Upper lobe of right lung (tissue), 1 donor: ENCODE measurements at places on chromosomes 4 and X. TPM values are rescaled to one million over a fixed set of nuclear protein-coding genes. Genes with fewer than 3 reads are reported as not detected.

GRCh38 chr4:150722908-150723362 is 141.0 kb downstream of the MAB21L2 start:
- H3K4me3 ChIP-seq = no peak overlapping the region
- peaks cover 9% of the 10 kb centered on the region for H3K4me1 ChIP-seq
- H3K27ac ChIP-seq = no peak overlapping the region

DNA sequence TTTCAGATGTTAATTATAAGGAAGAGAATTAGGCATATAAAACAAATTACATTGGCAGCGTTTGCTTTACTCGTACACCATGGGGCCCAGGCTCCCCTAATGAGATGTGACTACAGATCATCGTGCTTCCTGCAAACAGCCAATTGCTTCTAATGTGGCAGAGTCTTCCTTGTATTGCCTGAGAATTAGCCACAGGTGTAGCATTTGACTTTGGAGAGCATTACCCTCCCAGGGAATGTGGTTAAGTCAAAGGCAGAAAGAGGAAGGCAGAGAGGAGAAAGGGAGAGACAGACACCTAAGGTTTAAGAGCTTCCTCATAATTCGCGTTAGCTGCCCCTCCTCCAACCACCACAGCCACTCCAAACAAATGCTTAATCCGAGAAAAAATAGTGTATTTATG is 97.0 kb downstream of the MID1IP1 start:
- H3K4me1 ChIP-seq = no peaks in the 10 kb centered on the region
- no peak overlapping the region for H3K27ac ChIP-seq
- DNase-seq = no peak
- no peaks in the 10 kb centered on the region for H3K36me3 ChIP-seq

- no peak for DNase-seq
- no peak overlapping the region for H3K4me3 ChIP-seq
- peaks cover 54% of the 10 kb centered on the region for H3K4me1 ChIP-seq
- no peaks in the 10 kb centered on the region for H3K36me3 ChIP-seq
- no peaks in the 10 kb centered on the region for H3K27me3 ChIP-seq
Measured at GRCh38 chr4:8188085-8188484, 11.0 kb upstream of the SH3TC1 start.

- DNase-seq = no peak
- H3K4me1 ChIP-seq = no peaks in the 10 kb centered on the region
- H3K27ac ChIP-seq = no peak overlapping the region
- H3K36me3 ChIP-seq = no peaks in the 10 kb centered on the region
- no peaks in the 10 kb centered on the region for H3K27me3 ChIP-seq
- H3K4me3 ChIP-seq = no peak overlapping the region
Measured at GRCh38 chr4:93031431-93032098, 727.8 kb downstream of the GRID2 start.

- no peak for DNase-seq
- peak overlapping the region; percentile 77 for H3K27ac ChIP-seq
- H3K27me3 ChIP-seq = no peaks in the 10 kb centered on the region
- H3K4me3 ChIP-seq = no peak overlapping the region
- no peaks in the 10 kb centered on the region for H3K36me3 ChIP-seq
Measured at GRCh38 chrX:48590203-48591103, 6.8 kb upstream of the WDR13 start.

- DNase-seq = no peak
- no peak overlapping the region for H3K27ac ChIP-seq
- H3K4me3 ChIP-seq = peak overlapping the region; percentile 35
- H3K36me3 ChIP-seq = no peaks in the 10 kb centered on the region
Measured at GRCh38 chr4:173538909-173539445, 8.9 kb upstream of the HAND2 start.

GRCh38 chrX:36364262-36364661 is 444.7 kb downstream of the CFAP47 start:
- DNase-seq = no peak
- no peaks in the 10 kb centered on the region for H3K4me1 ChIP-seq
- H3K4me3 ChIP-seq = no peak overlapping the region
- no peaks in the 10 kb centered on the region for H3K27me3 ChIP-seq

DNA sequence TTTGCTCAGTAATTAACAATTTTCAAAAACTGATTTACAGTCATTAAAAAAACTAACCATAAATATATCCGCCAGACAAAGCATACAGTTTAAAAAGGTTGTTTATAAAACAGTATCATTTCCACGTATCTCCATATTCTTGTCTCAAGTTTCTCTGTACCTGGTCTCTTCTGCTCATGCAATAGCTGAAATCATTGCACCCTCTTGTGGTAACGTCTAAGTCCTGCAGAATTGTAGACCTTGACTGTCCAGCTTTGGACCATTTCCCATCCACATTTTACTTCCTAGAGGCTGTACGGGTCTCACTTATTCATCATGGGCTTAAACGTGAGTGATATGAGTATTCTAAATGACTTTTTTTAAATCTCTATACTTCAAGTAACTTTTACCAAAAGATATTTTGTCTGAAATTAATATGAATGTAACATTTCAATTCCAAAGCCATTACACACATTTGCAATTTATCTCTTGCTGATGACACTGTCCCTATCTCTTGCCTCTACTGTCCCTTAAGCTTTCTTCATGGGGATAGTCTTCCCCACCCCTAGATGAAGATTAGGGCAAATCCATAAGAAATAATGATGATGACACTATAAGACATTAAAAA is 118.5 kb downstream of the BTC start:
- no peaks in the 10 kb centered on the region for H3K27me3 ChIP-seq
- H3K36me3 ChIP-seq = no peaks in the 10 kb centered on the region
- DNase-seq = no peak
- H3K4me3 ChIP-seq = no peak overlapping the region
- no peak overlapping the region for H3K27ac ChIP-seq

GRCh38 chrX:63354484-63354883 is 3.4 kb upstream of the SPIN4 start:
- H3K36me3 ChIP-seq = no peaks in the 10 kb centered on the region
- H3K27me3 ChIP-seq = no peaks in the 10 kb centered on the region
- H3K27ac ChIP-seq = no peak overlapping the region
- DNase-seq = no peak
- H3K4me3 ChIP-seq = no peak overlapping the region

DNA sequence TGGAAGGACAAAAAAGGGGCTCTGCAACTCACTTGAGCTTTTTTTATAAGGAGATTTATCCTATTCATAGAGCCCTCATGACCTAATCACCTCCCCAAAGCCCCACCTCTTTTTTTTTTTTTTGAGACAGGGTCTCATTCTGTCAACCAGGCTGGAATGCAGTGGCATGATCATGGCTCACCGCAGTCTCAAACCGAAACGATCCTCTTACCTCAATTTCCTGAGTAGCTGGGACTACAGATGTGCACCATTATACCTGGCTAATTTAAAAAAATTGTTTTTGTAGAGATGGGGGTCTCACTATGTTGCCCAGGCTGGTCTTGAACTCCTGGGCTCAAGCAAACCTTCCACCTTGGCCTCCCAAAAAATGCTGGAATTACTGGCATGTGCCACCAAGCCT is 61.6 kb upstream of the PDGFRA start:
- no peak overlapping the region for H3K4me3 ChIP-seq
- H3K27ac ChIP-seq = no peak overlapping the region
- no peaks in the 10 kb centered on the region for H3K4me1 ChIP-seq
- DNase-seq = no peak
- no peaks in the 10 kb centered on the region for H3K27me3 ChIP-seq
- no peaks in the 10 kb centered on the region for H3K36me3 ChIP-seq

- H3K4me1 ChIP-seq = peaks cover 9% of the 10 kb centered on the region
- peak within 1 kb of the TSS; percentile 61 for H3K27ac ChIP-seq
- peak; percentile 96 for DNase-seq
- no peaks in the 10 kb centered on the region for H3K27me3 ChIP-seq
Measured at GRCh38 chr4:185471235-185472102, at the start of gene CCDC110. Gene CCDC110, minus strand, starts transcription at chr4:185471733. Its CDS starts 50 bp downstream, at chr4:185471683.

GRCh38 chr4:5164221-5164912 is 113.1 kb downstream of the STK32B start:
- no peaks in the 10 kb centered on the region for H3K27me3 ChIP-seq
- DNase-seq = no peak
- no peak overlapping the region for H3K4me3 ChIP-seq
- no peaks in the 10 kb centered on the region for H3K4me1 ChIP-seq

GRCh38 chr4:2958446-2958845 is 4.8 kb downstream of the NOP14 start:
- no peak overlapping the region for H3K27ac ChIP-seq
- peaks cover 19% of the 10 kb centered on the region for H3K4me1 ChIP-seq
- H3K27me3 ChIP-seq = no peaks in the 10 kb centered on the region
- no peak for DNase-seq
- H3K4me3 ChIP-seq = no peak overlapping the region

DNA sequence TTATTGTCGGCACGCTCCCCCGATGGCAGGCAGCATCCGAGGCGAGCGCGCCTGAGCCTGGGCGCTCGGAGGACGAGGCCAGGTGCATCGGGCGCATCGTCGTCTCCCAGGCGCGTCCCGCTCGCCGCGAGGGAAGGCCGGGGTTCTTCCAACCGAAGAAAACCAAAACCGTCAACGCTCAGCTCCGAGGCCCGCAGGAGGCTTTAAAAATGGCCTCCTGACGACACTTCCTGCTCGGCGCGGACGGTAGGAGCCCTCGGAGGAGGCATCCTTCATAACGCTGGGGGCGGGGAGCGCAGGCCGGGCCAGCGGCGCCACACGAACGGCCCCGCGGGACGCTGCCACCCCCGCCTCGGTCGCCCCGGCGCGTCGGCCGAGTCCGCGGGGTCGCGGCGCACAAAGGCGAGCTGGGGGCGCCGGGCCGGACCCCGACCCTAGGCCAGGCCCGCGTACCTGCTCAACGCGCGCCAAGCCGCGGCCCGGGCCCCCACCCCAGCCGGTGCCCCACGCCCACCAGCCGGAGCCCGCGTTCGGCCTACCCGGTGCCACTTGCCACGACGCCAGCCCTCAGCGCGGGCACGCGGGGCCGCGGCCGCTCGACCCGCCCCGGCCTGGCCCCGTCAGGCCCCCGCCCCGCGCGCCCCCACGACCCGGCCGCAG is 501 bp downstream of the ZNF518B start:
- no peaks in the 10 kb centered on the region for H3K36me3 ChIP-seq
- H3K4me3 ChIP-seq = peak overlapping the region; percentile 57
- peaks cover 11% of the 10 kb centered on the region for H3K27me3 ChIP-seq
- H3K4me1 ChIP-seq = peaks cover 4% of the 10 kb centered on the region
- peak overlapping the region; percentile 2 for H3K27ac ChIP-seq
- peak; percentile 77 for DNase-seq

- H3K27me3 ChIP-seq = peaks cover 23% of the 10 kb centered on the region
- H3K27ac ChIP-seq = peak overlapping the region; percentile 70
- no peaks in the 10 kb centered on the region for H3K36me3 ChIP-seq
- H3K4me1 ChIP-seq = peaks cover 17% of the 10 kb centered on the region
- peak; percentile 79 for DNase-seq
- H3K4me3 ChIP-seq = peak overlapping the region; percentile 65
Measured at GRCh38 chr4:78057600-78058550, 752 bp downstream of the FRAS1 start.

DNA sequence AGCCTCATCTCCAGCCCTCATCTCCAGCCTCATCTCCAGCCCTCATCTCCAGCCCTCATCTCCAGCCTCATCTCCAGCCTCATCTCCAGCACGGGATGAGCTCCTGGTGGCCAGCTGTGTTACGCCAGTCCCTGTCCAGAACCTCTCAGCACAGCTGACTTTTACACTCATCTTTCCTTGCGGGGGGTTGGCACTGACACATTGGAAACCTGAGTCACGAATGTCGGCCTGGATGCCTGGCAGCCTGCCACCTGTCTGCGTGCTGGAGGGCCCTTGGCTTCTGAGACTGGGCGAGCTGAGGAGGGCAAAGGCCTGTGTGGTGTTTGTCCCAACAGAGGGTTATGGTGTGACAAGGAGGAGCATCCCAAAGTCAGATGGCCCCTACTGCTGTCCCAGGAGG is 66.1 kb upstream of the HGFAC start:
- no peaks in the 10 kb centered on the region for H3K36me3 ChIP-seq
- no peak overlapping the region for H3K4me3 ChIP-seq
- H3K27me3 ChIP-seq = no peaks in the 10 kb centered on the region
- H3K4me1 ChIP-seq = peaks cover 20% of the 10 kb centered on the region

GRCh38 chr4:8255698-8256441 is 13.7 kb upstream of the HTRA3 start:
- no peaks in the 10 kb centered on the region for H3K36me3 ChIP-seq
- no peak for DNase-seq
- H3K27me3 ChIP-seq = no peaks in the 10 kb centered on the region
- H3K4me3 ChIP-seq = no peak overlapping the region
- H3K27ac ChIP-seq = no peak overlapping the region
- H3K4me1 ChIP-seq = peaks cover 1% of the 10 kb centered on the region

DNA sequence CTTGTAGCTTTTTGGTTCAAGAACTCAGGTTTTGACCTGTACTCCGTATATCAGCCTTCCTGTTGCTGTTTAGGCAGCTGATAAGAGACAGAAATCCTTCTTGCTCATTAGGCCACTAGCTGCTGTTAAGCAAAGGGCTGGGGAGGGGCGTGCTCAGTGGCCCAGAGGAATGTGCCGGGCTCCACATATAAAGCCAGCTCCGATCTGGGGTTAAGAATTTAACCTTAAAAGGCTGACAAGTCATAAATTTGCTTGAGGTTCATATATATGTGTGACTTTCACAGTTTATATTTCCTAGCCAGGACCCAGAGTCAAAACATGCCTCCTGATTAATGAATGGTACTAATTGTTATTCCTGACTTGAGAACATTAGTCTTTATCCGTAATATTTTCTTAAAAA is 15.3 kb downstream of the GPC3 start:
- no peaks in the 10 kb centered on the region for H3K4me1 ChIP-seq
- H3K36me3 ChIP-seq = no peaks in the 10 kb centered on the region
- DNase-seq = no peak
- no peaks in the 10 kb centered on the region for H3K27me3 ChIP-seq
- H3K27ac ChIP-seq = no peak overlapping the region

DNA sequence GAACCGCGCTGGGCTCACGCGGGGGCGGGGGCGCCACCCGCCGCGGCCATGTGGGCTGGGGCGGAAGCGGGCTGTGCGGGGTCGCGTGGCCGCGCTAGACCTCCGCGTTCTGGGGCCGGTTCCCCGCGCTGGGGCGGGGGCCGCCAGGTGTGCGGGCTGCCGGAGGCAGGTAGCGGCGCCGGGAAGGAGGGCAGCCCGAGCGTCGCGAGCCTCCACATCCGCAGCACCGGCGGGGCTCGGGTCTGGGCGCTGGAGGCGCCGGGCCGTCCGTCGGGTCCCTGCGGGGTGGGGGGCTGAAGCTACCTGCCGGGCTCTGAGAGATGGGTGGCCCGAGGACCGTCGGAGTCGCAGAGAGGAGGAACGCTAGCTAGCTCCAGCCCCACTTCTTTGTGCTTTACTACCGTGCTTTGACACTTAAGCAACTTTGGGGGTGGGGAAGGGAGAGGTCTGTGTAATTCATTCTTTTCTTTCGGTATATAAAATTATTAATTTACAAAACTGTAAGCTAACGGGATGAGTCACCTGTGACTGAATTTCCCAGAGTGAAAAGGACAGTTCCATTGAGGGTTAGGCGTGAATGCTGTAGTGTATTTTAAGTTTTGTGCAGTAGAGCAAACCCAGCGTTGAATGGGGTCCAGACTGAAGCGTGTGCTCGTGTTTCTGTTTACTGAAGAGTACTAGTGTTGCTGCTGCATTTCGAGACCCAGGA is 689 bp downstream of the METAP1 start:
- peak overlapping the region; percentile 87 for H3K27ac ChIP-seq
- H3K27me3 ChIP-seq = no peaks in the 10 kb centered on the region
- H3K4me3 ChIP-seq = peak overlapping the region; percentile 95
- no peaks in the 10 kb centered on the region for H3K36me3 ChIP-seq
- H3K4me1 ChIP-seq = peaks cover 14% of the 10 kb centered on the region
- no peak for DNase-seq

SLC49A3 gene
- 32.9 TPM for total RNA-seq

ATOH1 gene
- total RNA-seq = not detected

SPANXN3 gene
- total RNA-seq = not detected

CLDN24 gene
- total RNA-seq = not detected

FAM53A gene
- total RNA-seq = 2.8 TPM

MAGEA11 gene
- not detected for total RNA-seq

CENPVL1 gene
- total RNA-seq = not detected

BBS12 gene
- 2.8 TPM for total RNA-seq

TDO2 gene
- total RNA-seq = 3.0 TPM

MAOA gene
- 176 TPM for total RNA-seq

PNMA6F gene
- not detected for total RNA-seq
